ENCODE measurements at places on chromosomes 5 and 9.

GRCh38 chr5:175386526-175386925, 57.5 kb downstream of the DRD1 start:
- no peak for DNase-seq

GRCh38 chr5:91906027-91906426, 522.9 kb upstream of the ARRDC3 start:
- no peak for DNase-seq

DNA sequence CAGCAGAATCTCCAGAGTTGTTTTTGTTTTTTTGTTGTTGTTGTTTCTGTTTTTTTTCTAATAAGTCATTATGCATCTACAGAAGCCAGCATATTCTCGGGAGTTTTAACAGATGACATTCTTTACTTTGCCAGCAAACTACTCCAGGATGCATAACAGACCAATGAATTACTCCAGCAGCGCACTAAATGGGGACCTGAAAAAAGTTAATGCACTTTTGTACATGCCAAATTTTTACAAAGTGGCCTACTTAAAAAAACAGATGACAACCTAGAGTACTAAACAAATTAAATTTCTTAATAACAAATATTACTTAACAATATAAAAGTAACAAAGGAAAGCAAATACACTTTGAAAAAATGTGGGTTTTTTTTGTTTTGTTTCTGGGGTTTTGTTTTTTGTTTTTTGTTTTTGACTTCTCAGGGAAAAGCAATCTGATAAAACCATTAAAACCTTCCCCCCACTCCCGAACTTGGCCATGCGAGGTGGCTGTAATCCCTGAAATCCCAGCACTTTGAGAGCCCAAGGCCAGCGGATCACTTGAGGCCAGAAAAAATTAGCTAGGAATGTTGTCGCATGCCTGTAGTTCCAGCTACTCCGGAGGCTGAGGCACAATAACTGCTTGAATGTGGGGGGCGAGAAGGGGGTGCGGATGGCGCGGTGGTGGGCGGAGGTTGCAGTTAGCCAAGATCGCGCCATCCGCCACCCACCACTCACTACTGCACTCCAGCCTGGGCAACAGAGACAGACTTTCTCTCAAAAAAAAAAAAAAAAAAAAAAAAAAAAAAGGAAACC, 352.4 kb downstream of the CETN3 start:
- DNase-seq: no peak

DNA sequence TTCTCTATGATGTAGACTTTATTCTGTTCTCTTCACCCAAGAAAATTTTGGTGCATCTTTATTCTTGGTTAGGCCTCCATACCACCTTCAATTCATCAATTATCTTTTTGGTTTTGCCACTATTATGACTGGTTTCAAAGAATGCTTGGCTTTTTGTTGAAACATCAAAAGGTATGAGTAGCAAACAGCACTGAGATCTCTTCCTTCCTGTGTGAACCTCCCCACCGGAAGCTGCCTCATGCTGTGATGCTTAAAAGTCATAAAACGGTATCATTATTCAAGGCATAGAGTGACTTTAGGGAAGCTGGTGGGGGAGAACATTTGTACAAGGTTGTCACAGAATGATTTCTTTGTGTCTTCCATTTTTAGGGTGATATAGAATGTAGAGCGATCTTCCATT, 70.6 kb downstream of the IQGAP2 start:
- no peak for DNase-seq

- no peak for DNase-seq
These were observed 13.5 kb upstream of the HOMER1 start for GRCh38 chr5:79527431-79527830.

DNA sequence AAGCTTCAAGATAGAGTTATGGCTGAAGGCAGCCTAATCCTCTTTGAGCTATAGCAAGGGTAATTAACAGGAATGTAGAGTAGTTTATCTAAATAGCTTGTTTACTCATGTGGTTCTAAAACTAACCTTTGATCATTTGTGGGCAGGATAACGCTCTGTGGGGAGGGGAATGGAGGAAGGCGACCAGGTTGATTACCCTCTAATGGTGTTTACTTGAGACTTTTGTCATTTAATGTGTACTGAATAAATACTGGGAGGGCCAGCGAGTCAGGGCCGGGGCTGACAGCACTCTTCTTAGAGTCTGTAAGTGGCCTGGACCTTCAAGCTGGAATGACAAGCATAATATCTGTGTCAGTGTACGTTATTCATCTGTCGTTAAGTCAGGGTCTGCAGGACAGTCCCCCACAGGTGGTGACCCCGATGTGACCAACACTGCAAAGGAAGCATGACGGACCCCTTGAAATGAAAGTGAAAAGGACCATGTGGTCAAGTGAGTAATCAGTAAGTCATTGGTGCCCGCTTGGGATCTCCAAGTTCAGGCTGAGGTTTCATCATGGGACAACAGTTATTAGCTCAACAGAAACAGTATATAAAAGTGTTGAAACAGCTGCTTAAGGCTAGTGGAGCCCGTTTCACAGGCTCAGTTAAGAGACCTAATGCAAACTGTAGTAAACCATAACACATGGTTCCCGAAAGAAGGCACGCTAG, 162.6 kb downstream of the CPLANE1 start:
- no peak for DNase-seq

- no peak for DNase-seq
These were observed 62.3 kb downstream of the TSTD2 start for GRCh38 chr9:97570899-97571298.

DNA sequence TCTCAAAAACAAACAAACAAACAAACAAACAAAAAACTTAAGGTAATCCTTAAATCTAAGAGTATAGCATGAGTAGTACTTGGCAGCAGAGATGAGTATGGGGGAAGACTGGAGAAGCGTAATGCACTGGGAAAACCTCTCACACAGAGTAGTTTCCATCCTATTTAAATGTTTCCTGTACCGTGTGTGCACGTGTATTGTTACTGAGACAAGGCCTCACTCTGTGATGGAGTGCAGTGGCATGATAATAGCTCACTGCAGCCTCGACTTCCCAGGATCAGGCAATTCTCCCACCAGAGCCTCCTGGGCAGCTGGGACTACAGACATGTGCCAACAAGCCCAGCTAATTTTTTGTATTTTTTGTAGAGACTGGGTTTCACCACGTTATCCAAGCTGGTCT, 2.9 kb downstream of the UIMC1 start:
- no peak for DNase-seq

DNA sequence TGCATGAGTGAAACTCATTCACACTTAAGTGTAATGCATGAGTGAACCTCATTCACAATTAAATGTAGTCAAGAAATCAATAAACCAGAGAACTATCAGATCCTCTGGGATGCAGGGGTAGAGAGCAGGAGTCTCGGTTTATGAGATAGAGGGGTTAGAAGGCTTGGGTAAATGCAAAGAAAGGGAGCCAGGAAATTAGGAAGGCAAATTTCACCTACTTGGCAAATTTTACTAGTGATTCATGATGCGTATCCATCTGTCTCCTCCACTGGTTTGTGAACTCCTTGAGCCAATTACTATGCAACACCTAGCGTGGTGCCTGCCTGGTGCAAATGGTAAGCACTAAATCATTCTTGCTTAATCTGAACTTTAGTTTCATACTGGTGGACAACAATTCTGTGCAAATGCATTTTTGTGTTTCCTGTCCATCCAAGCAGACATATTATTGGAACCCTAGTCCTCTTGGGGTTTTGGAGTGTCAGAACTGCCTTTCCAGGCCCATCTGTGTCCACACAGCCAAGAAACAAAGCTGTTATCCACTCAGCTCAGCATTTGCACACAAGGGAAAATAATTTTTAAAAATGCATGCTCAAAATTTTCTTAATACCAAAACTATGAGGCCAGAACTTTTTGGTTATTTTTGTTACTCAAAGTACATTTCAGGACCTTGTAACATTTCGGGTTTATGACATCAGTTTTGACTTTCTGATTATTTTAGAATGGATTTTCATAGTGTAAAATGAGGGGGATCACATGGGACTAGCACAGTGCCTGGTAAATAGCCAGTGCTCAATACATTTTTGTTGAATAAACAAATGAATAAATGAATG, 5.2 kb downstream of the HAPLN1 start:
- no peak for DNase-seq

DNA sequence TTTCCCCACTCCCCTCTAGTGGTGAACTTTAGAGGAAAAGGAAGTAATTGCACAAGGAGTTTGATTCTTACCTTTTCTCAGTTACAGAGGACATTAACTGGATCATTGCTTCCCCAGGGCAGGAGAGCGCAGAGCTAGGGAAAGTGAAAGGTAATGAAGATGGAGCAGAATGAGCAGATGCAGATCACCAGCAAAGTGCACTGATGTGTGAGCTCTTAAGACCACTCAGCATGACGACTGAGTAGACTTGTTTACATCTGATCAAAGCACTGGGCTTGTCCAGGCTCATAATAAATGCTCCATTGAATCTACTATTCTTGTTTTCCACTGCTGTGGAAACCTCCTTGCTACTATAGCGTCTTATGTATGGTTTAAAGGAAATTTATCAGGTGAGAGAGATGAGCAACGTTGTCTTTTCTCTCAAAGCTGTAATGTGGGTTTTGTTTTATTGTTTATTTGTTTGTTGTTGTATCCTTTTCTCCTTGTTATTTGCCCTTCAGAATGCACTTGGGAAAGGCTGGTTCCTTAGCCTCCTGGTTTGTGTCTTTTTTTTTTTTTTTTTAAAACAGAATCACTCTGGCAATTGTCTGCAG, 25.3 kb downstream of the SLC22A5 start:
- DNase-seq: no peak

- no peak for DNase-seq
These were observed 147.2 kb downstream of the PDZD2 start for GRCh38 chr5:31786090-31786631.

DNA sequence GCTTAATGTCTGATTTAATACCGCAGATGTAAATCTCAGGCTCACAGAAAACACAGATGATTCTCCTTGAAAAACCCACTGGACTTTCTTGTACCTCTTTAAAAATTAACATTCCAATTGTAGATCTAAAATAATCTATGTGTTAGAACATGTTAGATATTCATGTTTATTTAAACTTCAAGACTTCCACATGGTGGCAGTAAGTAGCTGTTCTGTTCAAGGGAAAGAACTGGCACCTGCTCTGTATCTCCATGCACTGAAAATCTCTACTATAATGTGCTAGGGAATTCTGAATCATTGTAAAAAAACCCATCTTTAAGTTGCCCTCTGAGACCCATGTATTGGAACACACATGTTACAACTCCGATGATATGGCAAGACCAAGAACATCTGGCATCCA, 366.9 kb downstream of the DMRTA1 start:
- DNase-seq: no peak

- no peak for DNase-seq
These were observed 9.2 kb upstream of the SHOC1 start for GRCh38 chr9:111803924-111804323.

- no peak for DNase-seq
These were observed 34.2 kb upstream of the GOLGA1 start for GRCh38 chr9:124975131-124975530.

DNA sequence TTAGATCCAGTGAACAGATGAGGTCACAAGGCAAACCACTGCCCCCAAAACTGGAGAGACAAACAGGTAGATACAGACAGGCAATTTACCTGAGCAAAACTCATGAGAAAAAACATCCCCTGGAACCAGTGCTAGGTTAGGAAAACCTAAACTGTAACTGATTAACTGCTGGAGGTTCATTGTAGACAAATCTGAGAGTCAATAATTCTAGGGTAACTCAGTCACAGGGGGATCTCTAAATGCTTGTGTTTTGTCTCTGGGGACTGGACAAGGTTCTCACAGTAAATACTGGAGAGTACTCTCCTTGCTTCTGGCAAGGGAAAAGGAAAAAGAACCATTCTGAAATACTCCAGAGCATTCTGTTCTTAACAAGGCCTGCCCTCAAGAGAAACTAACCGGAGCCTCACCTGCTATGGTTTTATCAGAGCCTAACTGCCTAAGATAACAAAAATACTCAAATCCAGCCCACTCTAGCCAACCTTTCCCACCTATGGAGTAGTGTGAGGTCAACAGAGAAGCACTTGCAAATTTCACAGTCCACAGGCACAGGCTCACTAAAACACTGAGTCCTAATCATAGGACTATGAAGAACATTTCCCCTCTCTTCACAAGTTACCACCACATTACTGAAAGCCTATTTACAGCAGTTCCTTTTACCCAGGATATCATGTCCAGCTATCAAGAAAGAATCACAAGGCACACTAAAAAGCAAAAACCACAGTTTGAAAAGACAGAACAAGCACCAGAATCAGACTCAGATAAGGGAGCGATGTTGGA, 139.9 kb upstream of the ACOT12 start:
- no peak for DNase-seq

- DNase-seq: no peak
These were observed 319.5 kb downstream of the PIK3R1 start for GRCh38 chr5:68534956-68535520.

DNA sequence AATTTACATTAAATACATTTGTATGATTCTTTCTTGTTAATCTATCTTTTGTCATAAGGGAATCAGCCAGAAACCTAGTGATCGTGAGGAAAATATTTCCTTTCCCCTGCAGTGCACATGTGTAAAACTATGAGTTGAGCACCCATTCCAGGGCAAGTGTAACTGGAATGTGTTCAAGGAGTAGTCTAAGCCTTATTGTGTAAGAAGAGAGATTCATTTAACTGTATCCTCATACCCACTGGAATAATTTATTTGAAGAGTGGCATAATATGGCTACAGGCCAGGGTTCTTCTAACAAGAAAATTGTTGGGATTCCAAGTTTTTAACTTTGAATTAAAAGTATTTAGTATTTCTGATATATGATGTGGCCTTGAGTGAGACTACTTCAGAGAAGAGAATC, 1692.7 kb downstream of the EFNA5 start:
- no peak for DNase-seq

GRCh38 chr9:119349351-119349825, 19.8 kb downstream of the BRINP1 start:
- no peak for DNase-seq

GRCh38 chr5:132260714-132261551, 3.4 kb downstream of the PDLIM4 start:
- no peak for DNase-seq

DNA sequence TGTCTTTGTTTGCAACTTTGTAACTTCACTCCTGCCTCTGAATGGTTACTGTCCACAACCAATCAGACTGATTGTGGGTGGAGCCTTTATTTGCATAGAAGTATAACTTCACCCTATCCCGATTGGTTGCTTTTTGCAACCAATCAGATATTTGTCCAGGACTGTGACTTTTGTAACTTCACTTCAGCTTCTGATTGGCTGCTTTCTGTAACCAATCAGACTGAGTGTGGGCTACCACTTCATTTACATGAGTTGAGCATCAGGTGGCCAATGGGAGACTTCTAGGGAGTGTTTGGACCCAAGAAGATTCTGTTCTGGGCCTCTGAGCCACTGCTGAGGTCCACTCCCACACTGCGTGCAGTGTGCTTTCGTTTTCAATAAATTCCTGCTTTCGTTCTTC, 1810.7 kb upstream of the CDH6 start:
- no peak for DNase-seq

DNA sequence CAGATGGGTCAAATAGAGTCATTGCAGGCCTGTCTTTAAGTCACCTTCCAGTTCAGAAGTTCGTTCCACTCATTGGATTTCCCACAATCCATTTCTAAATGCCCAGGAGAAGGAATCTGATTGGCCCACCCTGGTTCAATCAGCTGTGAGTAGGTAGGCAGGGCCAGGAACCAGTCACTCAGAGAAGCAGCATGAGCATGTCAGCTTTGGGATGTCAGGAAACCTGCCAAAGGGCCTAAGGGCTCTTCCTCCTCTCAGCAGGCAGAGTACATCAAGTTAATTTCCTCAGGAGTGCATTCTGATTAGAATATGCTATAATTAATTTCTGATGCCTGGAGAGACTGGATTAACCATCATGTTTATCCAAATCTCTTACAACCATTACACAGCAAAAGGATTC, 412.9 kb upstream of the CCNH start:
- no peak for DNase-seq

Data from activated CD4-positive, CD25-positive, alpha-beta regulatory T cell treated with anti-CD3 and anti-CD28 coated beads, Interleukin-2, amount 50 U/mL, for 72 hours (primary cell).